ENCODE measurements at places on chromosomes 4 and X.

GRCh38 chr4:140355288-140355687 is 18.2 kb upstream of the SCOC start:
- no peak for DNase-seq

- DNase-seq = no peak
Observed at GRCh38 chrX:13661735-13662288, 8.9 kb downstream of the TCEANC start.

DNA sequence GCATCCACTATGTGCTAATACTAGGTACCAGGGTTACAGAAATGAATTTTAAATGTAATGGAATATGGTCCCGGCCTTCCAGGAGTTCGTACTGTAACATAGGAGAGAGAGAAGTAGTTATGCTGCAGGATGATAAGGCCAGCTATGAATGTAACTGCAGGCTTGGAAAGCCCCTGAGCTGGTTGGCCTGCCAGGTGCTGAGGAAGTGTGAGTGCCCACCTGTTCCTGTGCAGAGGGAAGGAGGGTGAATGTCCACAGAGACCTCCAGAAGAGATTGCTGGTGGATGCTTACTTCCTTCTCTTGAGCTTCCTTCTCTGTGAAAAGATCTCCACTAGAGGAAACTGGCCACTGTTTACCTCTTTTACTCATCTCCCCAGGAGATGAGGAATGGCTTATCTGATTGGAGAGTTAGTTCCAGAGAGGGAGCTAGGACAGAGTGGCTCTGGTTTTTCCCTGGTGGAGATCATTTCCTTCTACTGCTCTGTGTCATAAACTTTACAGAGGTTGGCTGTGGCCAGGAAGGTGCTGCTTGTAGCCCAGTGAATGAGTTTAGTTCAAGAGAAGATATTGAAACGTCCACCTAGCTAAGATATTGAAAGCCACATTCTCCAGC is 114.0 kb upstream of the LNX1 start:
- DNase-seq = no peak

- no peak for DNase-seq
Observed at GRCh38 chrX:63115196-63115595, 235.9 kb downstream of the SPIN4 start.

- DNase-seq = peak; percentile 14
Observed at GRCh38 chrX:15493118-15493962, at the start of gene PIR. Gene PIR (minus strand): TSS chrX:15493333. CDS start chrX:15491257, 2,076 bp downstream.

GRCh38 chr4:41258783-41259182 is 2.1 kb downstream of the UCHL1 start:
- DNase-seq = no peak

GRCh38 chr4:566508-567295 is 9.4 kb downstream of the TMEM271 start:
- DNase-seq = no peak

DNA sequence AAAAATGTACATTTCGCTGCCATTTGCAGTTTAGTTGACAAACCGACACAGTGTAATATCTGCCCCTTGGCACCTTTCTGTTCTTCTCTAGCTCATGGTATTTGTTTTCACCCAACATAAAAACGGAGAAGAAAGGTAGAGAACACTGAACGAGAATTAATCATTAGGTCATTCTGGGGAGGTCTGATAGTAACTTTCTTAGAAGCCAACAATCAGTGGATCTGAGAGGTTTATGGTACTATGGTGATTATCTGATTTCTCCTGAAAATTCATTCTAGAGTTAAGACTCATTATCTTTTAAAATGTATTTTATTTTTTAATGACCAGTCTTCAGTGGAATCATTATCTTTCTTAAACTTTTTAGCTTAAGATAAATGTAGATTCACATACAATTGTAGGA is 8.5 kb downstream of the RAPGEF2 start:
- no peak for DNase-seq

GRCh38 chrX:123878252-123878721 is 18.4 kb downstream of the XIAP start:
- DNase-seq = no peak

DNA sequence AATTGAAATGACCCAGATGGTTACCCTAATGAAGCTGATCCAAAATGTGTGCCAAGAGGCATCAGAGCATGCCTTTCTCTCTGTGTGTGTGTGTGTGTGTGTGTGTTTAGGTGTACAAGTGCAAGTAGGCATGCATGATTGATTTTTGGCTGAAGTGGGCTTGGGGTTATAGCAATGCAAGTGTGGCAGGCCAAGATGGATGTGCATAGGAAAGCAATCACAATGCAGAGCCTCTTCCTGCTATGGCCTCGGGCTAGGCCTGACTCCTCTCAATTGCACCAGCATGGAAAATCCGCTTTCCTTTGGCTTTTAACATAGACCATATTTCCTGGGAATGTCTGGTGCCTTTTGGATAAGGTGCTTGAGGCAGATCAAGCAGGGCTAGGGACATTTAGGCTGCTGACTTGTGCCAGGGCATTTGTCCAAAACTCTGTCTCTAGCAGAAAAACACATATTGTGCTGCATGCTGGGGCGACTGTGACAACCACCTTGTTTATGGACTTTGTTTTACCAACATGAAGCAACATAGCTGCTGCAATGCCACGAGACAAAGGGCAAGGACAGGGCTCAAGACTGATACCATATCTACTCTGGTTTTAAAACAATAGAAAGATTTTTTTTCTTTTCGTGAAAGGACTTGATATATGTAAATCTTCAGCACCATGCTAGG is 395.7 kb downstream of the RAPGEF2 start:
- DNase-seq = no peak

GRCh38 chrX:33062041-33062440 is 149.3 kb downstream of the DMD start:
- DNase-seq = no peak

Data from cortex of kidney (tissue), 1 donor.